ENCODE measurements at places on chromosomes 2 and 18.

DNA sequence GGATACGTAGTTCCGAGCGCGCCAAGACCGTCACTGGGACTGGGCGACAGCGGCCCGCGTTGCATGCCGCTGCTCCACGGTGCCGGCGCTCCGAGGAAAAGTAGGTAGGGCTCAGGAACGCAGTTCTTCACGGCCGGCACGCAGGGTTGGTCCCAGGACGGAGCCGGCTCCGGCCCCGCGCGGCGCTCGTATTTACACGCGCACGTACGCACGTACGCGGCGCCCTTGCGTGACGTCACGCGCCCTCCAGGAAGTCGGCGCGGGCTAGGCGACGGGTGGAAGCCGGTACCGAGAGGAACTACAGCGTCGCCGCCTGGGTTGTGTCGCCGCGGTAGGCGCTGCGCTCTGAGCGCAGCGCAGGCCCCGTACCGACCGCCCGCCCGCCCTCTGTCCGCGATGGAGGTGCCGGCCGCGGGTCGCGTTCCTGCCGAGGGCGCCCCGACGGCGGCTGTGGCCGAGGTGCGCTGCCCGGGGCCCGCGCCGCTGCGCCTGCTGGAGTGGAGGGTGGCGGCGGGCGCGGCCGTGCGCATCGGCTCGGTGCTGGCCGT lies at the start of gene CTDP1:
Gene CTDP1 (plus strand): TSS at position 252 of the 548 bp plus-strand sequence. CDS start 145 bp downstream, at position 397.
- DNase-seq = no peak

GRCh38 chr18:28013066-28013465 lies 163.9 kb downstream of the CDH2 start:
- no peak for DNase-seq

GRCh38 chr2:149363958-149364357 lies 33.6 kb downstream of the LYPD6 start:
- no peak for DNase-seq

DNA sequence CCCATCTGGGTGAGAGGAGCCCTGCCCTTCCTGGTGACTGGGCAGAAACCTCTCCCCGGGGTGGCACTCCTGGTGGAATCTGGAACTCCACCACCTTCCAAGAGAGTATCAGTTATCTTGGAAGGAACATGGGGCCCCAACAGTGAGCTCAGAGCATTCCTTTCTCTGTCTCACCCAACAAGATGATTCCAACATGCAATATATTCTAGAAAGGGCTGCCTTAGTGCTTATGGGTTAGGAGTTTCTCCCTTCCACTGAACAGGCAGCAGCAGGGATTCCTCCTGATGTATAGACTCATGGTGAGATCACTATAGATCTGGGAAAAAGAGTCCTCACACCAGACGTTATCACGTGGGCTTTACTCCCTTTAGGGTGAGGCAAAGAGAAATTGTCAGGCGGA lies 147.1 kb downstream of the COL4A4 start:
- no peak for DNase-seq

All from KBM-7 (cell line).